ENCODE measurements at places on chromosomes 2 and 18.
A peak's percentile ranks its signal among the peaks of the same experiment; 100 is the strongest.

GRCh38 chr2:116754381-116755101 lies 1060.0 kb upstream of the DDX18 start:
- no peak for DNase-seq

DNA sequence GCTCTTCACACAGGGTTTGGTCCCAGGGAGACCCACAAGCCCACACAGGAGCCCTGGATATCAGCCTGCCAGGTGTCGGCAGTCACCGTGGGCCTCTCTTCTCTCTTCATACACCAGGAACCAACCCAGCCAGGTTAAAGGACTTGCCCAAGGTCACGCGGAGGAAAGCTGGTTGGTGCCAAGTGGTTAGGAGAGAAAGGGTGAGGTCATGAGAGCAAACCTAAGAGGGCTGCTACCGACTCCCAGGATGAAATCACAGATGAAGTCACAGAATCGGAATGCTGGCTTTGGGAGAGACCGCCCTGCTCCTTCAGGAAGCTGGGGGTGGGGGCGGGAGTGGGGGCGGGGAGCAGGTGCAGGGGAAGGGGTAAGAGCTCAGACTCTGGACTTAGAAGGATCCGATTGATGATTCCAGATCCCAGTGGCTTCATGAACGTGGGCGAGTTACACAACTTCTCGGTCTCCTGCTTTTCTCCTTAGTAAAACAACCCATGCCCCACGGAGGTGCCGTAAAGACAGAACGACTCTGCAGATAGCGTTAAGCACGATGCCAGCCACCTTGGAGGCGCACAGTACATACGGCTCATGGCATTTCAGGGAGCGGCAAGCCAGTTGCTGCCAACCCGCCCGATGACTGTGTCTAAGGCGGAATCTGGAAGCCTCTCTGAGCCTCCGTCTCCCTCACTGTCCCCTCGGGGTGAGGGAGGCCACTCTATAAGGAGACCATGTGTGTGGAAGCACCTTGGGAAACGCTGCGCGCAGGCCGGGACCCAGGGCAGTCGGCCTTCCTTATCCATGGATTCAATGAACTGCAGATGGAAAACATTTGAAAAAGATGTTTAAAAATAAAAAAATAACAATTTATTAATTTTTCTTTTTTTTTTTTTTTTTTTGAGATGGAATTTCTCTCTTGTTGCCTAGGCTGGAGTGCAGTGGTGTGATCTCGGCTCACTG lies 23.0 kb upstream of the TAF1B start:
- no peak for DNase-seq

DNA sequence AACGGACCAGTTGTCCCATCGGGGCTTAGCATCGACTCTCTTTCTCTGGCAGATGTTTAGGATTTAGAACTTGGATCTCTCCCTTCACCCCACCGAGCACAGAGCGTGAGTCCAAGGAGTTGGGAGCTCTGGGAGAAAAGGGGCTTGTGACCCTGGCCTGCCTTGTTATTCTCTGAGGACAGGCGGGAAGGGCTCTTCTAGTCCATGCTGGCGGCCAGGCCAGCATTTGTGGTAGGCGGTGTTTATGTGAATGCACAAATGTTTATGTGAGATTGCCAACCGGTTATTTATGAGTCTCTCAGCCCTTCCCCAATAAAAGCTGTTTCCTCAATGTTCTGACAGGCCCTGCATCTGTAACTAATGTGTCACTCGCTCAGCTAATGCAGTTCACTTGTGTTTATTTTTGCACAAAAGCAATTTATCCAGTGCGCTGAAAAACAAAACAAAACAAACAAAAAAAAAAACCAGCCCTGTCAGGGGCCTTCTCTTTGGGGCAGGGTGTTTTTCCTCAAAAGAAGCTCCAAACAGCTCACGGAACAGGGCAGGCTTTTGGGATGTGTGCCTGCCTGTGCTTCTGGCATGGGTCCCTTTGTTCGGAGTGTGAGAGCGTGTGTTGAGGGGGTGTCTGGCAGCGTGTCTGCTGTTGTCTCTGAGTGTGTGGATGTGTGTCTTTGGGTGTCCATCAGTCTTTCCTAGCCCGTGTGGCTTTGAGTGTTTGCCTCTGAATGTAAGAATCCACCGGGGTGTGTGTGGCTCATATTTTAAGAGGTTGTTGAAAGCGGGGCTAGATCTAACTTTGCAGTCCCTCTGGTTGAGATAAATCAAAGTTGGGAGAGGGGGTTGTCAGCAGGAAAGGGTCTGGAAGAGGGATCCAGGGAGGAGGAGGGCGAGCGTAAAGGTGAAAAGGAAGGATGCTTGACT lies 52.8 kb upstream of the HAAO start:
- no peak for DNase-seq

DNA sequence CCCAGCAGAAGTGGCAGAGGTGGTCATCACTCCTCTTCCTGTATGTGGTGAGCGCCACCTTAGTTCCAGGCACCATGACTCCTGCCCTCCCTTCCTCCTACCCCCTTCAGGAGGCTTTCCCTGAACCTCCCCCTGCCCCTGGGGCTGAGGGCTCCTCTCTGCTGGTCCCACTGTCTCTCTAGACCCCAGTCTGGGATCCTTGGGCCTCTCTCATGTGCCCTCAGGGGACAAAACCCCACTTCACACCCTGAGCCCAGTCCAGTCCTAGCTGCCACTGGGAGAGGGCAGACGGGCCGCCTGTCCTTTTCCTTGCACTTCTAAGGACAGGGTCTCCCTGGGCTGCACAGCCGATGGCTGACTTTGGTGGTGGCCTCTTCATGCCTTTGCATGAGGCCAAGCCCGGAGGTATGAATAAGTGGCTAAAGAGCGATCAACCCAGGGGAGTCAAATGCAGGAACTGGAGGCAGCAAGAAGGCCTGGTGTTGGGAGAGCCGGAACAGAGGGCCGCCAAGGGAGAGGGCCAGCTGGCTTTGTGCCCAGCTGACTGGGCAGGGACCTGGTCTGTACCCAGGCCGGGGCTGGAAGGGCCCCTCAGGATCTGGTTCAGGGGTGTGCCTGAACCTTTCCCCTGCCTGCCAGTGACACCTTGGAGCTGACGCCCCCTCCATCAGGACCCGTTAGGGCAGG lies 29.5 kb downstream of the GLI2 start:
- no peak for DNase-seq

DNA sequence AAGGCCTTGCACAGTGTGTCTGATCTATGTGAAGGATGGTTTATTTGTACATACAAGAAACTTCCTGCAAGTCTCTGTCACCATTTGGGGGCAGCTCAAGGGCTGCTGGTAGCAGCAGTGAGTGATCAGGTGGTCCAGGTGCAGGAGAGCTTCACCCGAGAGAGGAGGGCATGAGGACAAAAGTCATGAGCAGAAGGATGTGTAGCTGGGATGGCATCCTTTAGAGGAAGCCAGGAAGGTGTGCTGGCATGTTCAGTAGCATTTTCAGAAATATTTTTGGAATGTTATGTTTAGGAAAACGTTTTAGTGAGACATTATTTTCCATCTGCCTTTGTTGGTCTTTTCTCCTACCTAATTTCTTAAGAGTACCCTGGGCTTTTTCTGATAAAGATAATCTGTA lies 31.9 kb downstream of the VWA3B start:
- no peak for DNase-seq

DNA sequence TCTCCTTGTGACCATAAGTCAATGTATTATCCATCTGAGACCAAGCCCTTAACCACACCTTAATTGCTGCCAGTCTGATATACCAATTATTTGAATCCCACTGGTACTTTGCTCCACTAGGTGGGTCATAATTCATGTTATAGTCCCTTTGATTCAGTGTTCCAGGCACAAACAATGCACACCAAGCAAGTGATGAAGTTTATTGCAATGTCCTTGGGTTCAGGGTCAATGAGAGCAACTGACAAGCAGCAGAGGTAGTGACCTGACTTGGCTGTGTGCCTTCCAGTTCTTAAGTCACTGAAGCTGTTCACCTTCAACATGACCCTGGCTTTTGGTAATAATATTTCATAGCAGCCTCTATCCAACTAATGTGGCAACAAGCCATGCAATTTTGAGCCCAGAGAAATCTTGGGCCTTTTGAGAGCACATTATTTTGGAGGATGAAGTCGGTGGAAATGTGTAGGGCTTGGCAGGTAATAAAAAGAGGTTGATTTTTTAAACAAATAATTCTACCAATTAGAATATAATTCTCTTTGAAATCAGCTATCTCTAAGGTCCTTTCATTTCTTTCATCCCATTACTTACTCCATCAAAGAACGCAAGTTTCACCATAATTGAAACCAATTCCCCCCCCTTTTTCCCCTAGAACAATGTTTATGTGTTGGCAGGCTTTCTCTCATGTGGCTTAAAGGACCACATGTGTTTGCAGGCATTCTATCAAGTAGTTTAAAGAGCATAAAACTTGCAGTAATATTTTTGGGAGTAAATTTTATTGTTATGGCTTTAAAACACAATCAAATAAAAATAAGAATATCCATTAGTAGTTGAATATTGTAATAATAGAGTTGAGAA lies 3.1 kb upstream of the CPO start:
- no peak for DNase-seq

- no peak for DNase-seq
Measured at GRCh38 chr2:139798391-139798790, 1018.2 kb upstream of the NXPH2 start.

- no peak for DNase-seq
Measured at GRCh38 chr2:227406177-227407031, 18.7 kb upstream of the SCYGR1 start.

DNA sequence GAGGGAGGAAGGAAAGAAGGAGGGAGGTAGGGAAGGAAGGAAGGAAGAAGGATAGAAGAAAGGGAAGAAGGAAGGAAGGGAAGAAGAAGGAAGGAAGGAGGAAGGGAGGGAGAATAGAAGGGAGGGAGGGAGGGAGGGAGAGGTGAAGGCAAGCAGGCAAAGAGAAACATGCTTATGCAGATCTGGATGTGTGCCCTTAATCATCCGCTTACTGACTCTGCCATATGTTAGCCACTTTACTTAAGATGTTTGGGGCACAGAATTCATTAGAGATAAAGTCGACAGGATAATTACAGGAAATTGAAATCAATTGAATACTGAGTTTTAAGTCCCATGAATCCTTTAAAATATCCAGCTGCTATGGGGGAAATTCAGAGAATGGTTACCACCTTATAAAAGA lies 334.2 kb downstream of the GRB14 start:
- no peak for DNase-seq

GRCh38 chr2:99490623-99491461 lies 1.0 kb upstream of the REV1 start:
- no peak for DNase-seq

DNA sequence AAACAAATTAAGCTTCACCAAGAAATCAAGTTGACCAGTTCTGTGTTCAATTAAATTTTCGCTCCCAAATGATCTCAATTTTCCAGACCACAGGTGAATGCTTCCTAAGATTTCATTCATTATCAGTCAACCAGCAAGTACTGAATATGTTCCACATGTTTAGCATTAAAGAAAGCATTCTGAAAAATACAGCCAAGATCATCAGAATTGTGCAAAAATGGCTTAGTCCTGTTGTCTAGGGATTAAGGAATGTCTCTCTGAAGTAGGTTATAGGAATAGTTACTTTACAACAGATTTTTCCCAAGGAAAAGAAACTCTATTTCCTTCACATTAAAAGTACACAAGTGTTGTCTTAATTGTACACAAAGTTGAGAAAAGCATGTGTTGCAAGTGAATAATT lies 69.2 kb downstream of the NRXN1 start:
- no peak for DNase-seq

- DNase-seq: no peak
Measured at GRCh38 chr2:77977471-77978063, 455.4 kb upstream of the LRRTM4 start.

DNA sequence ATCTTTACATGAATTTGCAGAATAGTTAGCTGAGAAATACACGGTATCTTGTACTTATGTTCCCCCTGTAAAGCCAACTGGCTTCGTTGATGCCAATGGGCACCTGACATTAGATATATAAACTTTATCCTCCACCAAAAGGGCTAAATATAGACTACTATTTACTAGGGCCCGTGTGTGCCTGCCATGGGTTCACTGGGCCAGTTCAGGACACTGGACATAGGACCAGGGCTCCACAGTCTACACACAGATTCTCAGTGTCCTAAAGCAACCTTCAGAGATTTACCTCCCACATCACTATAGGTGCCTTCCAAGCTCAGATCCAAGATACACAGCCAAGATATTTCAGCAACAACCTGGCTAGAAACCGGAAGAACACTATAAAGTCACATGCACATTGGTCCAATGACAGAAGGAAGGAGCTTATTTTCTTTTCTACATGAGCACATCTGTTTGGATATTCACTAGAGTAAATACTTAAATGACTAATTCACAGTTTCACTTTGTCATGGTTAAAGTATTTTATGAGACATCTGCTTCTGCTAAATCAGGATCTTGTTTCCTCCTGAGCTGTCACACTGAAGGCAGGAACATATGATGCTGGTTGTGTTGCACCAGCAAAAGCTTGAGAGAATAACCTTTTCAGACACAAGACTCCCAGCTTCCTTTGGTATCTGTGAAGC lies 95.1 kb downstream of the MYO5B start:
- DNase-seq: no peak

DNA sequence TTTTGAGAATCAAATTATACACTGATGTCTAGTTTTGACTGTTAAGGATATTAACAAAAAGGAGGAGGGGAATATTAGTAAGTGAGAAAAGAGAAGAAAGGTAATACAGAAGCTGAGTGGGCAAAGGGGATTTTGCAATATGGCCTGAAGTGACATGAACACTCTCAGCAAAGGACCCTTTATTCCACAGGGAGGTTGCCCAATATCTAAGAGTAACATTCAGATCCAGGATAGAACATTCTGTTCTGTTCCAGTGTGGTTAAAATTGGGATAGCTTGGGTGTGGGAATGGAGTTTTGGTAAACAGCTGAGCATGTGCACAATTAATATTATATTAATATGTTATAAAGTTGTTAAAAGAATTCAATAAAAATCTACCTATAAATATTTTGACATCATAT lies 120.1 kb downstream of the ZNF385B start:
- DNase-seq: no peak

DNA sequence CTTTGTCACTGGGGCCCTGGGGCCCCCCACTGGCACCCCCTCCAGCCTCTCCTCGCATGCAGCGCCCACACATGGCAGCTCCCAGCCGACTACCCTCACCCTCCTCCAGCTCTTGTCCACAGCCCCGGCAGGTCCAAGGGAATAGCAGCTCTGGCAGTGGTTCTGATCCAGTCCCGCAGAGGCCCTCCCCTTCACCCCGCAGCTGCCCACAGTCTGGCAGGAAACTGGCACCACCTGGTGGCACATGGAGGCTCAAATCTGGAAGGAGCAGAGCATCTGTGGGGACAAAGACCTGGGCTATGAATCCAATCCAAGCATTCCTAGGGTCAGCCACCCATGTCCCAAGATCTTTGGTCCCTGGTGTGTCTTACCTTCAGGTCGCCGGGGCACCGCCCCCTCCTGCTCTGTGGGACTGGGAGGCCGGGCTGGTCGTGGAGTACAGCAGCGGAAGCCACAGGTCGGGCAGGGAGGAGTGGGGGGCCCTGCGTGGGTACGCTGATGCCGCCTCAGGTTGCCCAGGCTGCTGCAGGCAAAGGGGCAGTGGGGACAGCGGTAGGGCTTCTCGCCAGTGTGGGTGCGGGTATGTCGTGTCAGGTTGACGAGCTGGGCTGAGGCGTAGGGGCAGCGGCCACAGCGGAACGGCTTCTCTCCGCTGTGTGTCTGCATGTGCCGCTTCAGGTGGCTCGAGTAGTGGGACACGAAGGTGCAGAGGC lies 2.3 kb downstream of the ZNF513 start:
- DNase-seq: no peak

- DNase-seq: no peak
Measured at GRCh38 chr2:158810731-158811460, 15.8 kb downstream of the DAPL1 start.

GRCh38 chr18:62523631-62524439 lies 1.0 kb downstream of the ZCCHC2 start:
- peak; percentile 45 for DNase-seq

- no peak for DNase-seq
Measured at GRCh38 chr2:104321116-104321795, 532.7 kb upstream of the POU3F3 start.

- DNase-seq: no peak
Measured at GRCh38 chr2:124325667-124326440, 300.8 kb downstream of the CNTNAP5 start.
